CD8-positive, alpha-beta memory T cell (primary cell): ENCODE measurements at places on chromosomes 2 and 18. TPM values are rescaled to one million over a fixed set of nuclear protein-coding genes. Genes with fewer than 3 reads are reported as not detected.

The SLC19A3 gene
- not detected for total RNA-seq

The SLC5A7 gene
- not detected for total RNA-seq

The SP110 gene
- total RNA-seq: 57.9 TPM

The FEV gene
- not detected for total RNA-seq

The RTP5 gene
- 0.11 TPM for total RNA-seq

The FSIP2 gene
- total RNA-seq: not detected

The NAT8 gene
- not detected for total RNA-seq

The ITGA4 gene
- total RNA-seq: 142 TPM

The SDC1 gene
- total RNA-seq: 0.27 TPM

The CDH20 gene
- 0.11 TPM for total RNA-seq

The SPDYA gene
- 0.83 TPM for total RNA-seq

The ARHGEF33 gene
- total RNA-seq: 0.39 TPM

The SIX2 gene
- not detected for total RNA-seq

The TBR1 gene
- not detected for total RNA-seq

The BCL2 gene
- total RNA-seq: 60.5 TPM

The ASXL3 gene
- total RNA-seq: not detected

The MDH1 gene
- total RNA-seq: 182 TPM

The SOX11 gene
- not detected for total RNA-seq

The DAW1 gene
- total RNA-seq: not detected

The TUBB8B gene
- total RNA-seq: not detected

The SYT4 gene
- total RNA-seq: not detected

The RGPD3 gene
- 0.04 TPM for total RNA-seq

The GAREM1 gene
- total RNA-seq: not detected

The PFN4 gene
- 0.35 TPM for total RNA-seq

The TMEM198 gene
- total RNA-seq: 6.0 TPM

The CFAP65 gene
- not detected for total RNA-seq

The CABLES1 gene
- total RNA-seq: 8.0 TPM

The PLA2R1 gene
- not detected for total RNA-seq

The IL18RAP gene
- 4.9 TPM for total RNA-seq

The TUBA3E gene
- total RNA-seq: not detected

The PDIA6 gene
- 178 TPM for total RNA-seq

The METTL5 gene
- total RNA-seq: 100 TPM
